ENCODE measurements at places on chromosomes 7 and 10.

DNA sequence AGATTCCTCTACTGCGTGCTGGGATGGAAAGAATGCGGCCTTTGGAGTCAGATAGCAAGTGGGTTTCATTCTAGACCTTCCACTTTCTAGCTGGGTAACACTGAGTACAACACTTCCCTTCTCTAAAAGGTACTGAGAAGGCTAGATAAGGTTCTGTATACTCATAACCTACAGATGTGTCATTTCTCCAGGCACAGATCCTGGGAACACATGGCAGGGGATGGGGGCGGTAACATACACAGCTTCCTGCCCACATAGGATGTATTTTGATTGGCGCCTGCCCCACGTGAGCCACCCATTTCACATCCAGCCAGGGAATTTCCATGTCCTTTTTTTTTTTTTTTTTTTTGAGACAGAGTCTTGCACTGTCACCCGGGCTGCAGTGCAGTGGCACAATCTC lies 31.8 kb downstream of the KLRG2 start:
- no peak for DNase-seq

GRCh38 chr7:106222545-106222944 lies 62.2 kb downstream of the NAMPT start:
- no peak for DNase-seq

DNA sequence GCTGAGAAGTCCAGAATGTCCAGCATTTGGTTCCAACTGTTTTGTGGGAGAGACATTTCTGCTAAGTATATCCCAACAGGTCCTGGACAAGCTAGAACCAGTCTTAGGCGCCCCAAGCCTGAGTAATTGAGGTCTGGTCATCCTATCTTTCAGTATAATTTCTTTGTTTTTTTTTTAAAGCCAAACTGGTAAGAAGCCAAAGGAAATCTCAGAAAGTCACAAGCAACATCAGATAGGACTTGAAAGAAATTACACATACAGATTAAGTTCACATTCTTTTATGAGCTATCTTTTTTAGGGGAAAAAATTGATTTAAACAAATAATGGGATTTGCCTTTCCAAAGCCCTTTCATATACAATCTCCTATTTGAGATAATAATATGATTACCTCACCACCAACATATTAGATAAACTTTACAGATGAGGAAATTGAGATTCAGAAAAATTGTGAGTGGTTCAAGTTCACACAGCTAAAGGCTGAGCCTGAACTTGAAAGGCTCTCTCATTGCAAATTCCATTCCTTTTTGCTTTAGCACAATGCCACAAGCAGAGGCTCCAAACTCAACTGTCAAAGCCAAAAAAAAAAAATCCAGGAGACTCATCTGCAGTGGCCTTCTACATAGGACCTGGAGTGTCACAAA lies 15.0 kb downstream of the PDLIM1 start:
- DNase-seq, result no peak

DNA sequence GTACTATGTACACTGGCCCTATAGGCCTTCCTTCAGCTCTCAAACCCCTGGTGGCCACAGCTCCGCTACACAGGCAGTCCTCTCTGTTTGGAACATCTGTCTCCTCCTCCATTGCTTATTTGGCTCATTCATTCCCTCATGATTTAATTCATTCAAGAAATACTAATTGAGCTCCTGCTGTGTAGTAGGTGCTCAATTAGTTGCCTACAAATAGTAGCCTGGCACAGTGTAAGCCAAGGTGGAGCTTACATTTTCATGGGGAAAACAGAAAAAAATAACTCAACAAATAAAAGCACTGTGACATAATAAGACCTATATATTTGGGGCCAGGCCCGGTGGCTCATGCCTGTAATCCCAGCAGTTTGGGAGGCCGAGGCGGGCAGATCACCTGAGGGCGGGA lies 3.4 kb upstream of the FIS1 start:
- no peak for DNase-seq

GRCh38 chr10:73110345-73110849 lies at the start of gene NUDT13:
Gene NUDT13, plus strand, starts transcription at chr10:73110455. Its CDS starts 3,911 bp downstream, at chr10:73114366.
- peak; percentile 7 for DNase-seq

GRCh38 chr10:110822712-110823311 lies 48.9 kb upstream of the PDCD4 start:
- no peak for DNase-seq

DNA sequence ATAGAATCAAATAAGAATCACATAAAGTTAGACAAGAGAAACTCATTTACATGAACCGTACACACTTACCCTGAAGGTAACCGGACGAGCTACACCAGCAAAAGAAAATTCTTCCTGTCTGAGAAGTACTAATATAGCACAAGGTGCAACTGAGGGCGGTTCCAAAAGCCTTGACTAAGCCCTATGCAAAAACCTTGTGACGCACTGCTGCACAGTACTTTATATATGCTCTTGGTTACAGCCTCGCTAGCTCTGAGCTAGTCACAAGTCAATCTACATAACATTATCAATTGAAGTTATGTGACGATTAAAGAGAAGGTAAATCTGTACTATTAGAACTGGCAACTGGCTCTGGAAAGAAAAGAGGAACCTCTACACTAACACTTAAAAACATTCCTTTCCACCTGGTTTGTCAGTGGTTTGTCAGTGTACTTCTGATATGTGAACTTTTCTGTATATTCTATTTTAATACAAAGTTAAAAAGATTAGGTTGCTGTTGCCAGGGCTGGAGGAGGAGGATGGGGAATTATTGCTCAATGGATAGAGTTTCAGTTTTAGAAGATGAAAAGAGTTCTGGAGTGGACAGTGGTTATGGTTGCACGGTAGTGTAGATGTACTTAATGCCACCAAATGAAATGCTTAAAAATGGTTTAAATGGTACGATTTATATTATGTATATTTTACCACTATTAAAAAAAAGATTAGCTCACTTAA lies 21.6 kb downstream of the NT5C3A start:
- DNase-seq, result no peak

DNA sequence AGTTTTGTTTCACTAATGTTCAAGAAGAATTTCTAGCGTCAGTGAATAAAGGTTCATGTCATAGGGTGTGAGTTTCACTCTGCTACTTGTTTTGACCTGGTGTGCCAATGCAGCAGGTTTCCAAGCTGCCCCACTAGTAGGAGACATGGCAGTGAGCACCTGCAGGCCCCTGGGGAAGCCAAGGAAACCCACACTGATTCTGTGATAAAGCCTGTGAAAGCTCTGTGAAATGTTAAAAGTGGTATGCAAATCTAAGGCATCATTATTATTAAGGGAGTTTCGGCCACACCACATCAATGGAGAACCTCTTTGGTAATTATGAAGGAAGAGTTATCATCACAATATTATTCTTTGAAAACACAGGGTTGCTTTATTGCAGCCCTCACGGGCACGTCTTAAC lies 46.4 kb downstream of the ABCB5 start:
- no peak for DNase-seq

- peak; percentile 54 for DNase-seq
Observed at GRCh38 chr10:100998183-100998990, 1.2 kb upstream of the LZTS2 start.

- DNase-seq, result no peak
Observed at GRCh38 chr10:30821994-30822692, 192.6 kb upstream of the LYZL2 start.

DNA sequence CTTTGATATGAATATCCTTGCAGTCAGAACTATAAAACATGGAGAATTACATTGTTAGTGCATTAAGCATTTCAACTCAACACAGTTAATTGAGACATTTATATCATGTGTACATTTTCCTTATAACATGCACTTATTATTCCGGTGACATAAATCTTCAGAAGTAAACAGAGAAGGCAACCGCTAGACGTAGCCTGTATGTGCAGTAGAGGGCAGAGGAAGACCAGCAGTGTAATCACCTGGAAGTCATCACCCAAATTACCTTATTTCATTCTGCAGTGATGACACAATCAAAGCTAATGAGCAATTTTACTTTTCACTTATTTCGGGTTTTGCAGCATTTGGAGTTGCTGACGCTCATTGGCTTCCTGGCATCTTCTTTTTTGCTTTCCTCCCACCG lies 394.6 kb downstream of the SDK1 start:
- DNase-seq, result no peak

GRCh38 chr10:132593389-132593788 lies 55.8 kb downstream of the INPP5A start:
- no peak for DNase-seq

GRCh38 chr10:47295411-47295810 lies 4.6 kb upstream of the GDF10 start:
- DNase-seq, result no peak

- DNase-seq, result no peak
Observed at GRCh38 chr7:46215987-46216567, 295.0 kb upstream of the IGFBP3 start.

- DNase-seq, result no peak
Observed at GRCh38 chr10:90658791-90659190, 199.0 kb downstream of the HTR7 start.

DNA sequence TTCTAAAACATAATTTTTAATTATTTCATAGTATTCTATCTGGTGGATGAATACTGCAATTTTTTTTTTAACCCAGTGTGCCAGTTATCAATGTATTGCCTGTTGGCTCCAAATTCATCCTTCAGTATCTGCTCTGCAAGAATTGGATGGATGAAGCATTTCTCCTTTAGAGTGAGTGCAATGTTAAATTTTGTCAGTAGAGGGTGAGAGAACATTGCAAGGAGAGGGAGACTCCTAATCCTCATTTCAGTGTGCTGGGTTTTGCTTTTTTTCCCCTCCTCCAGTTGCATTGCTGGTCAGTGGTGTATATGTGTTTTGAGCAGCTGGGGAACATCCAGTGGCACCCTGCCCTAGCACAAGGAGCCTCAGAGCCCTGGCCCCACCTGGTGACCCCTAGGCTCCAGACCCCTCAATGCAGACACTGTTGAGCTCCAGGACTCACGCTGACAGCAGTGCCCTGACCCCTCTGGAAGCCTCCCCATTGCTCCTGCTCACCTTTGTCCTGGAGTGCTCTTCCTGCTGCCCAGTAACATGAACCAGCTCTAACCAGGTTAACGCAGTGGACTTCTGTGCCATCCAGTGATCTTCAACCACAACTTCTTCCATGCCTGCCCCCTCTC lies 199.4 kb downstream of the USP6NL start:
- no peak for DNase-seq

GRCh38 chr7:25964483-25964991 lies 187.5 kb upstream of the NFE2L3 start:
- DNase-seq, result no peak

GRCh38 chr7:76395965-76396726 lies 13.4 kb downstream of the SSC4D start:
- no peak for DNase-seq

DNA sequence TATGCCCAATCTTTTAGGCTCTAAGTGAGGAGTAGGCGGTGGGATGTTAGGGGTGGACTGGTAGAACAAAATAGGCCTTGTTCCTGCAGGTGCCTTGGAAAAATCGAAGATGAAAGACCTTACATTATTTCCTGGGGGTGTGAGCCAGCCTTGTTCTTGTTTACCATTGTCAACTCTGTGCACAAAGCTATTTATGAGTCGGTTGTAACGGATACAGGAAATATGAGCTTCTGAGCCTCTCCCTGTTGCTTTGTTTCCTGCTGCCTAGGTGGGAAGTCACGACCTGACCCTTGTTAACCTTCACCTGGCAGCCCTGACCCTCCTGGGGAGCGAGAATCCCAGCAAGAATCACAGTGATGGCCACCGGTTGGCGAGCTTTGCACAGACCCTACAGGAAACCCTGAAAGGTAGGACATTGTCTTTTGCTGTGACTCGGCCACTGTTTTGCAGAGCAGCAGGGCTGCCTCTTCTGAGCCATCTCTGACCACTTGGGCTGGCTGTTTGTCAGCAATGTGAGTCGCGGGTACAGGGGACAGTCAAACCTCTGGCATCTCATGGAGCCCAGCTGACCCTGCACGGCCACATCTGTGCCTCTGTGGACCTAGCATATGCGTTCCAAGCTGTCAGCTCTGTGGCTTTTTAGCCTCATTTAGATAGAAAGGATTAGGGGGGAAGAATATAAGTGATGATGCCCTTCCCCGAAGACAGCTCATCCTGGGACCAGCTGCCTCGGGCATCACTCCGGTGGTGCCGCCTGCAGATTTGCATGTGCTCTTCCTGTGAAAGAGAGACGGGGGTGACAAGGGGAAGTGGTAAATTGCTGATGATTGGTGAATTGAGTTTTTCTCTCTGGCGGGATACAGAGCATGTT lies 102.1 kb upstream of the ANLN start:
- peak; percentile 26 for DNase-seq

DNA sequence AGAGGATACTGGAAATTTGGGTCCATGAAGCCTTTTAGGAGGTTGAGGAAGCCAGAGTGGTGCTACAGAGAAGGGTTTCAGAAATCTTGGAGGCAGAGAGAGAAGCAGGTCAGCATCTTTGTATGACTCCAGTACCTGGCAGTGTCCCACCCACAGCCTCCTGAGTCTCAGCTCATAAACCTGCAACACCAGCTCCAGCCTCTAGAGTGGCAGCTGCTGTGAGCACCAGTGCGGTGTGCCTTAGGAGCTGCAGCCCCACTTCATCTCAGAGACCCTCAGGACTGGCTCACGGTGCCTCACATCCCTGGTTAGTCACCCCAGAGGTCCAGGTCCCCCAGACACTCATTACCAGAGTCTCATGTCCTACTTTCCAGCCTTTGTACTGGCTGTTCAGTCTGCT lies 84.8 kb upstream of the PRKAR2B start:
- no peak for DNase-seq

GRCh38 chr10:86668297-86669165 lies at the start of gene LDB3:
Gene LDB3, plus strand, starts transcription at chr10:86668511. Its CDS starts 181 bp downstream, at chr10:86668692.
- no peak for DNase-seq

DNA sequence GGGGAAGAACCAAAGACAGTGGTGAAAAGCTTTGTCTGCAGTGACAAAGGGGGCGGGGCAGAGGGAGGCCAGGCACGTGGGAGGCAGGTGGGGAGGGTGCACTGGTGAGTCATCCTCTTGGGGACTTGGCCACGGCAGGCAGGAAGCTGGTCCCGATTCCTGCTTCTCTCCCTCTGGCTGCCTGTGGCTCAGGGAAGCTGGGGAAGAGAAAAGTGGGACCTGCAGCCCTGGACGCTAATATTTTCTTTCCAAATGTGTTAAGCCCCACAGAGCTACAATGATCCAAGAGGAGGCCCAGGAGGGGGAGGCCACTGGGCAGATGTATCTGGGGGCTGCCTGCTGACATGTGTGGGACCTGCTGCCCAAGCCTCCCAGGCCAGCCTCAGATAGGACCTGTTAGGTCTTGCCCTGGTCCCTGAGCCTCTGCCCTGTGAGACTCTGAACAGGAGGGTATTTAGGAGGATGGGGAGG lies 231.8 kb downstream of the KCNMA1 start:
- peak; percentile 26 for DNase-seq

DNA sequence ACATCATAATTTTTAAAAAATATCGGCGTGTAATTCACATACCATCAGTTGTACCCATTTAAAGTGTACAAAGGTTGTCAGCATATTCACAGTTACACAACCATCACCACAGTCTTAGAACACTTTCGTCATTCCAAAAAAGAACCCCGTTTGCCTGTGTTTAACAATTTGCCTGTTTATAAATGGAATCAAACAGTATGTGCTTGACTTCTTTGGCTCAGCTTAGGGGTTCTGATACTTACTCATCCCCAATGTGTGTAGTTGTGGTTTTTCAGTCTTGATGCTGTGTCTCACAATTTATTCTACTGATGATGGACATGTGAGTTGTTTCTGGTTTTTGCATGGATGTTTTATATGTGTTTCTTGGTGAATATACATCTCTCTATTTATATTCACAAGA lies 50.0 kb downstream of the PRPF18 start:
- DNase-seq, result no peak
